Stimulated activated naive CD4-positive, alpha-beta T cell (primary cell): ENCODE measurements at places on chromosomes 12 and 14.

- DNase-seq, result no peak
These were observed 7.8 kb downstream of the AMN start for GRCh38 chr14:102930138-102930752.

DNA sequence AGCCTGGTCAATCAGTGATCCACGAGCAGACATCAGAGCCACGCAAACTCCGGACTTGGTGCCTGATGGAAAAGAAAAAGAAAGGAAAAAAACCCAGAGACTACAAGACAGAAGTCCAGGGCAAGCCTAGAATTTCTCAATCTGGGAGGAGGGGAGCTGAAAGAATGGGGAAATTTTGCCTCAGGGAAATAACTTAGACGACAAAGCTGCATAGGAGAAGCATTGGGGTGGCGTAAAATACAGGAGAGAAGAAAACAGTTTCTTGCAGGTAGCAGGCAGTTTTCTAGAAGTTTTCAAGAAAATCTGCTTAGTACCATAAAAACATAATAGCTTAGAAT, 2.6 kb upstream of the SLC11A2 start:
- no peak for DNase-seq

- DNase-seq, result no peak
These were observed 8.8 kb downstream of the DDX47 start for GRCh38 chr12:12821975-12822374.

DNA sequence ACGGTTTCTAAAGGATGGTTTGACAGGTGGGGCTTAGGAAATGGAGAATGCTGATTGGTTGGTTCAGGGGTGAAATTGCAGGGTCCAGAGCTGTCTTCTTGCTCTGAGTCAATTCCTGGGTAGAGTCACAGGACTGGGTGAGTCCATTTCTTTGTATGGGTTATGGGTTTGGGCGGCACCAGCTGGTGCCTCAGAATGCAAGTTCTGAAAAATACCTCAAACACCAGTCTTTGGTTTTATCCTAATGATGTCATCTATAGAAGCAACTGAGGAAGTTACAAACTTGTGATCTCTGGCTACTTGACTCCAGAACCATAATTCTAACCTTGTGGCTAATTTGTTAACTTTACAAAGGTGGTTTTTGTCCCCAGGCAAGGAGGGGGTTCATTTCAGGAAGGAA, 47.6 kb upstream of the EIF5 start:
- DNase-seq, result no peak

DNA sequence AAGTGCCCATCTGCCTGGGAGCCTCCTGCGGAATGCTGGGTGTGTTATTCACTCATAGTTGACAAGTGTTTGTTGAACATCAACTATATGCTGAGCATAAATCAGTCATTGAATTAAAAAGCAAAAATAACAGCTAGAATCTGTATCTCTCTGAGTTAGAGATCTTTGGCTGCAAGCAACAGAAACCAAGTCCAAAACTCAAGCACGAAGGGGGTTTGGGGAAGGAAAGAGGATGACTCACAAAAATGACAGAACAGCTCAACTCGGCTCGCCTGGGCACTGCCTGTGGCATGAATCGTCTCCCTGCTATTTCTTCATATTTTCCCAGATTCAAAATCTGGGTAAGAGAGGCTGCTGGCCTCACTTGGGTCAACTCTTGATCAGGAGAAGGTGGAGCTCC, 72.6 kb upstream of the NCOR2 start:
- no peak for DNase-seq

GRCh38 chr12:65826353-65827171, 2.3 kb downstream of the HMGA2 start:
- no peak for DNase-seq

- peak; percentile 61 for DNase-seq
These were observed 755 bp downstream of the SETD1B start for GRCh38 chr12:121804417-121805111.

- DNase-seq, result no peak
These were observed 43.6 kb upstream of the TRIM9 start for GRCh38 chr14:51138404-51139103.

- DNase-seq, result no peak
These were observed 9.5 kb downstream of the BEST3 start for GRCh38 chr12:69689638-69690037.

DNA sequence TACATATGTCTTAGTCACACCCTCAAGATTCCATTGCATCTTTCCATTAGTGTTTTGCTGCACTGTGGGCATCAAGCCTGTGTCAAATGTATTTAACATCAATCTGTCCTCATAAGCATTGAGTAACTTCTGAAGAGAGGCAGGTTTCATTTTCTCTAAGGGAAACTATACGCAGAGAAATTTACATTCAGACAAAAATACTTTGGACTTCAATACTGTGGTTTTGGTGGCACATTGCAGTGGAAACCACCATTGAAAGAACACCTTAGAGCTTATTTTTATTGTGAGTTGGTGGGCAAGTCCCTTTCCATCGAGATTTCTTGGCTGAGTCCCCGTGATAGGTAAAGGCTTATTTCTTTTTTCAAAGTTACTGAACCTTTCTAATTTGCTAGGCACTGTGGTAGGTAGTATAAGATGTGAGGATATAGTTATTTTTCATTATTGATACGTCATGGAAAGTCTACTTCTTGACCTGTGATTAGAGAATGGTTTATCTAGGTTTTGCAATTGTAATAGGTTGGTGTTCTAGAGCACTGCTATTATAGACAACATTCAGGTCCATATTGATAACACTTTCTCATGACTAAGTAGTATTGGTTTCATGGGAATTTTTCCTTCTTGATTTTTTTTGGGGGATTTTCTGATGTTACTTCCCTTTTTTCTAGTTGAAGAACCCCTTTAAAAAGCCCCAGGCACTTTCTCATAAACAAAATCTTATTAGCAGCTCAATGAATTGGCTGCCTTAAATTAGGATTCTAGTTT, 81.9 kb downstream of the CFAP54 start:
- no peak for DNase-seq

DNA sequence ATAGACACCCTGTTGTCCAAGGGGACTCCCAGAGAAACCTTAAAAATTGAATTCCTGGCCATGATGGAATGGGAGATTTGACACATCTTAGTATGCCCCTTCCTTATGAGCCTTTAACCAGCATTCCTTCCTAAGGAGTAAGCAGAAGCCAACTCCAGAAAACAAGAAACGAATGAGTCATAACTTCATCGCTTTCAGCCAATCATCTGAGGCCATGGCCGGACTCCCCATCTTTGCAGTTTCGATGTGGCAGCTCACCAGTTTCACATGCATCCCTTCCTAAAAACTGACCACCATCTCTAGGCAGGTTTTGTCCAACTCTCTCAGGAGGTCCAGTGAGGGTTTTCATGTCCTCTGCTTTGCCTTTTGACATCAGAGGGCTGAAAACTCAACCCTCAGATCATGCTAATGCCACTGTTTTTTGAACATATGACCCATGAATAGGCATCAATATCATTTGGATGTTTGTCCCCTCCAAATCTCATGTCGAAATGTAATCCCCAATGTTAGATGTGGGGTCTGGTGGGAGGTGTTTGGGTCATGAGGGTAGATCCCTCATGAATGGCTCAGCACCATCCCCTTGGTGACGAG, 19.9 kb downstream of the DAAM1 start:
- DNase-seq, result no peak

GRCh38 chr14:72975770-72976169, 49.5 kb downstream of the DCAF4 start:
- no peak for DNase-seq

GRCh38 chr12:105813201-105813600, 325.6 kb downstream of the NUAK1 start:
- DNase-seq, result no peak

GRCh38 chr14:101855958-101856357, 94.4 kb downstream of the PPP2R5C start:
- no peak for DNase-seq

DNA sequence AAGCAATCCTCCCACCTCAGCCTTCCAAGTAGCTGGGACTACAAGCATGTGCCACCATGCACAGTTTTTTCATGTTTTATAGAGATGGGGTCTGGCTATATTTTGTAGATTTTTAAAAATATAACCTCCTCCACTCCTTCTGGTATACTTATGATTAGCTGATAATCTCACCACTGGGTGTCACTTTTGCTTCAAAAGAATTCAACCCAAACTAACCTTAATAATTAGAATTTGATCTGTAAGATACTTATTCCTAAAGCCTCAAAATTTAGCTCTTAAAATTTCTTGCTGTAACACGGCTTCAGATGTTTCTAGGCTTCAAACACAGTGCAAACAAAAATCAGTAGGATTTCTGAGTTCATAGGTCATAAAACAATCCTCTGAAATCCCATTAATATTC, 130.3 kb downstream of the CEP83 start:
- DNase-seq, result no peak

GRCh38 chr12:12839003-12839395, 25.9 kb downstream of the DDX47 start:
- no peak for DNase-seq

GRCh38 chr14:72024043-72024407, 91.8 kb downstream of the RGS6 start:
- DNase-seq, result no peak

GRCh38 chr14:36503771-36504741, 16.0 kb downstream of the NKX2-1 start:
- DNase-seq, result no peak

DNA sequence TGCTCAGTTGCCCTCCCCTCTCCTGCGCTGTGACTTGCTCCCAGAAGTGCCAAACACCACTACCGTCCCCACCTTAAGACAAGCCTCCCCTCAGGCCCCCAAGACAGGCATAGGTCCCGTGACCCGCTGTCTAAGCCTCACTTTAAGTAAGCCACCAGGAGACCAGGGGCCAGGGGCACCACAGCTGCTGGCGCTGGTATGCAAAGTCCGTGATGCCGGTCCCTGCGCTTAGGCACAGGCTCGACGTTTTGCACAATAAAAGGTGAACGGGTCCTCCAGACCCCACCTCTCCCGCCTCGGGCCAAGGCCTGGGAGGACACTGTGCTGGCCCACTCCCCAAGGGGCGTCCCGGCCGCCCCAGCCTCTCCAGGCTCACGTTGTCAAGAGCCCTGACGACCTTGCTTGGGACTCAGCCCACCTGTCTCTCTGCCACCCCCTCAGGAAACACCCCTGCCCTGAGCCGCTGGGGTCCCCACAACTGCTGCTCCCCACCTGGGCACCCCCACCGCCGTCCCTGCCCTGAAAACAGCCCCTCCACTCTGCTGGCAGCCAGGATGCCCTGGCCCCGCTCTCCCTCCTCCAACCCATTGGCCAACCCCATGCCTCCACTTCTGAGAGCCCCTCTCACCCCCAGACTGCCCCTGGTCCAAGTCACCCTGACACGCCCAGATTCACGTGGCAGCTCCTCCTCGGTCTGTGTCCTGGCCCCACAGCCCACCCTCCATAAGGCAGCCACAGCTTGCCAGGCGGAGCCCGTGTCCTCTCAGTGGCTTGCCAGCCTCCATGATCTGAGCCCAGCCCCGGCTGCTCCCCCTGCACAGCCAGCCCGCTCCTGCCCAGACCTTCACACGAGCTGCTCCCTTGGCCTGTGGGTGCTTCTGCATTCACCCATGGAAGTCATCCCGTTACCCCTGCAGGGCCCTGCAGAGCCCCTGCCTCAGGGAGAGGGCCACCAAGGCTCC, 11.9 kb downstream of the JAG2 start:
- DNase-seq, result no peak

DNA sequence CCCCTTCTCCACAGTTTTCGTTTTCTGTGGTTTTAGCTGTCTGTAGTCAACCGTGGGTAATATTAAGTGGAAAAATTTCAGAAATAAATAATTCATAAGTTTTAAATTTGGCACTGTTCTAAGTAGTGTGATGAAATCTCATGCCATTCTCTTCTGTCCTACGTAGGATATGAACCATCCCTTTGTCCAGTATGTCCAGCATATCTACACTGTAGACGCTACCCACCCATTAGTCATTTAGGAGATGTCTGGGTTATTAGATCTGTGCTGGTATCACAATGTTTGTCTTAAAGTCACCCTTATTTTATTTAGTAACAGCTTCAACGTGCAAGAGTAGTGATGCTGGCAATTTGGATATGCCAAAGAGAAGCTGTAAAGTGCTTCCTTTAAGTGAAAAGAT, 44.7 kb downstream of the ATF7IP start:
- no peak for DNase-seq

DNA sequence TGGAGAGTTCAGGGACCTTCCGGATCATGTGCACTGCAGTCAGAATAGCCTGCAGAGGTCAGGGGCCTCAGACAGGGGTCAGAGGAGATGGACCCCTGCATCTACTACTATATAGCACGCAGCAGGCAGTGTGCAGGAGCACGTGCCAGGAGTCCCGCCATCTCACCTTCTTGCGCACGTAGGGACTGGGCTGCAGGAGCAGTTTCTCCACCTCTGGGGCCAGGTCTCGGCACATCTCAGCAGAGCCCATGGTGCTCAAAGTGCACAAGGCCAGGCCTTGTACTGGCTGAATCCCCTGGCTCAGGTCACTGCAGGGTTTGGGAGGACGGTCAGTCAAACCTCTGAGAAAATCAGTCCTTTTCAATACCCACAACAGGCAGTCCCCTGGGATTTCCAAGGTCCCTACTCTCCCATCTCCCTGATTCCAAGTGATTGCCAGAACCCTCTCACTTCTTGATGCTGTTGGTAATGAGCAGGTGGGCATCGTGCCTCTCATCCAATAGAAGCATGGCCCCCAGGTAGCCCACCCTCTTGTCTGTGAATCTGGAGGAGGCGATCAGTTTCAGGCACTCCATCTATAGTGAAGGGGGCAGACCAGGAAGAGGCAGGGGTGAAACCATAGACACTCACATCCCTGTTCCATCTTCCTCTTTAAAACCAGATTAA, 1.3 kb downstream of the AP1G2 start:
- DNase-seq, result no peak

- DNase-seq, result no peak
These were observed 11.1 kb upstream of the NPFF start for GRCh38 chr12:53518381-53518780.

DNA sequence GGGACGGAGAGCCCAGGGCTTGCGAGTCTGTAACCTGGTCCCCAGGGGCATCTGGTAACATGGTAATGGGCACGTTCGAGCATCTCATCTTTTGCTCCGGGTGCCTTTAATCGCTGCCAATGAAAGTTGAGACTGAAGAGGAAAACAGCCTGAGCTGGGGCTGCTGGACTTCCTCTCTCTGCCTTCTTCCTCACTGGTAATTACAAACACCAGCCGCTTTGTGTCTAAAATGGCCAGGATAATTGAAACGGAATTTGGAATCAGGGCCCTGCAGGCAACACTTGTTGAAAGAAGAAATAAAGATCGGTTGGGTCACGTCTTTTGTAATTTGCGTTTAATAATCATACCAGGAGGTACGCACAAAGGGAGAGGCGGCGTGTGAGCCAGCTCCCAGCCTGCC, 51.5 kb upstream of the GPATCH2L start:
- no peak for DNase-seq

- DNase-seq, result no peak
These were observed 105.0 kb upstream of the FRMD6 start for GRCh38 chr14:51546603-51547258.

GRCh38 chr14:54189748-54190354, 207.0 kb upstream of the CDKN3 start:
- no peak for DNase-seq

- DNase-seq, result no peak
These were observed 53.0 kb downstream of the ARL6IP4 start for GRCh38 chr12:123033392-123034021.

GRCh38 chr14:74891870-74892269, 10.2 kb downstream of the DLST start:
- no peak for DNase-seq
